Motor neuron (in vitro differentiated cells): ENCODE measurements at places on chromosomes 2 and 18. TPM values are rescaled to one million over a fixed set of nuclear protein-coding genes. Genes with fewer than 3 reads are reported as not detected.

- peak; percentile 20 for ATAC-seq
These were observed 150.8 kb downstream of the NCKAP5 start for GRCh38 chr2:133417415-133417814.

- ATAC-seq, result no peak
These were observed 7.2 kb downstream of the MTHFD2 start for GRCh38 chr2:74205596-74205995.

DNA sequence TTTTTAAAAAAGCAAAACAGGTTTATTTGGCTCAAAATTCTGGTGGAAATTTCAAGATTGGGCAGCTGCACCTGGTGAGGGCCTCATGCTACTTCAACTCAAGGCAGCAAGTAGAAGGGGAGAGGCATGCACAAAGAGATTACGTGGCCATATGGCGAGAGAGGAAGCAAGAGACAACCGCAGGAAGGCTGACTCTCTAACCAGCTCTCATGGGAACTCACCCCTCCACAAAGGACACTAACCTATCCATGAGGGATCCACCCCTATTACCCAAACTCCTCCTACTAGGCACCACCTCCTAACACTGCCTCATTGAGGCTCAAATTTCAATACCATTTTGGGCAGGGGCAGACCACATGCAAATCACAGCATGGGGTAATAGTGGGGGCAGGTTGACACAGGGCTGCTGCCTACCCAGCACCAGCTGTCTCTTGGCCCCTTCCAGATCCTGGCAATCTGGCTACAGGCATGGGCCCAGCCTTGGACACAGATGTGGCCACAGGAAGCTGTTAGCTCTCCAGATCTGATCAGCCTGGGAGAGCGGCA is 2.0 kb upstream of the CAPN10 start:
- no peak for ATAC-seq

GRCh38 chr2:55148269-55148668 is 83.8 kb downstream of the CLHC1 start:
- ATAC-seq, result peak; percentile 82

The ALPP gene
- 0.08 TPM in 1 of 2 replicates, not detected in the other for total RNA-seq
